ENCODE measurements at places on chromosomes 6 and 20.

DNA sequence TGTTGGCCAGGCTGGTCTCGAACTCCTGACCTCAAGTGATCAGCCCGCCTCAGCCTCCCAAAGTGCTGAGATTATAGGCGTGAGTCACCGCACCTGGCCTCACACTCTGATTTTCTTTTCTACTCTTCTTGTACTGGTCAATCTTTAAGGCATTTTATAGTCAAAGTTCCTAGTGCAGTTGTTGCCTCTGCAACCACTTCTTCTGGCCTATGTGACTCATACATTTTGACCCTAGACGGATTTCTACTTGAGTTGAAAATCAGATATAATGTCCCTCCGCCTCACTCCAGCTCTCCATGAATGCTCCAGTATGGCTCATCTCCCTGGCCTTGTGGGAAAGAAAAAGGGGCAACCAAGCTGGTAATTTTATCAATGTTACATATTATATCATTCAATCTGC lies 42.4 kb downstream of the TNFRSF21 start:
- no peak for DNase-seq

- DNase-seq = no peak
Measured at GRCh38 chr20:32485770-32486478, 99.2 kb downstream of the NOL4L start.

GRCh38 chr6:18471232-18471964 lies 84.2 kb downstream of the RNF144B start:
- DNase-seq = no peak

DNA sequence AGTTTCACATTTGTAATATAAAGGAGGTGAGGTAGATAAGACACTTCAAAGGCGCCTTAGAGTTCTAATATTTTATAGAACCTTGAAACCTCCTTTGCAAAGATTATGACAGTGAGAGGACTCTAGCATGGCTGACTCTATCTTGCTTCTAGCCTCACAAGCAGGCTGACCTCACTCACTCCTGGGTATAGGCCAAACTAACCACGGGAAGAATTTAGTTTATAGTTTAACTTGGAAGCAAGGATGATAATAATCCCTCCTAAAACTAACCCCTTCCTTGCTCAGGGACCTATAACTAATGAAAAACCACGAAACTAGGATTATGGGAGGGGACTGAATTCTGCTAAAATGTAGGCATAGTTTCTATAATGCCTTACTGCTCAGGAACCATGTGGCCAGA lies 84.3 kb downstream of the FILIP1 start:
- DNase-seq = peak; percentile 49

GRCh38 chr6:151682251-151682650 lies 125.2 kb upstream of the ESR1 start:
- DNase-seq = no peak

DNA sequence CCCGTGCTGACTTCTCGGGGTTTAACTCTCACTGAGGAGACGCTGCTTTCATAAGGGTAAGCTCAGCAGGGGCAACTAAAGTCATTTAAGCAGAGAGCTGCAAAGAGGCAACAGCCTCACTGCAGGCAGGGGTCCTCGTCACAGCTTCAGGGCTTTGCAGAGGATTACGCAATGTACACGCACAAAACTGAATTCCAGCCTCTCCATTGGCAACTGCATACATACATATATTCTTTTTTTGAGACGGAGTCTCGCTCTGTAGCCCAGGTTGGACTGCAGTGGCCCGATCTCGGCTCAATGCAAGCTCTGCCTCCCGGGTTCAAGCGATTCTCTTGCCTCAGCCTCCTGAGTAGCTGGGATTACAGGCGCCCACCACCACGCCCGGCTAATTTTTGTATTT lies 2.4 kb downstream of the GMEB2 start:
- peak; percentile 46 for DNase-seq

DNA sequence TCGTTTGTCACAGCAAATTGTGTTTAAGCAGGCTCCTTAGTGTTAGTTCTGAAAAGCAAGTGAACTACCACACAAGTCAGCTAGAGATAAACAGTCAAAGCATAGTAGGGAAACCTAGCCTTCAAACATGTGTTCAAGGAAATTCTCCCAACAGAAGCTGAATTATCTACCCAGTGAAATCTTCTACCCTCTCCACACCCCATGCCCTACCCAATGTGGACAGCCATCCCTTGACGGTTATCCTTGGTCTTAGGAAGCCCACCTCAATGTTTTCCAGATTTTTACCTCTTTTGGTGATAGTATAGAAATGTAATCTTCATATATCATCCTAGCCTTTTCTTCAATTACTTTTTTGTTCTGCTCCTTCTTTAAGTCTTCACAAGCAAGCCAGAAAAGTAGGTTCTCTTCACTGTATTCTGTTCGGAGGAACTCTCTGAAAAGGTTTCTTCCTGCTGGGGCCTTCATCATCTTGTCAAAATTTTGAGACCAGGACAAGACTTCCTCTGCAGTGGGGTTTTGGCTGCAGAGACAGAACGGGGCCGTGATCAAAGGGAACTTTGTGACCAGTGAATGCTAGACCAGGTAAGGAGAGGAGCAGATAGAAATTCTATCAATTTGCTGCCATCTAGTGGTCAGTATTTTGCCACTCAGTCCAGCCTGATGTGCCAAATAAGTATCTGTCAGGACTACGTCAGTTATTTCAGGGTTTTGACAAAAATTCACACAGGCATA lies 21.6 kb upstream of the MTRF1L start:
- peak; percentile 68 for DNase-seq

GRCh38 chr6:81786150-81786549 lies 33.7 kb upstream of the TENT5A start:
- DNase-seq = no peak

DNA sequence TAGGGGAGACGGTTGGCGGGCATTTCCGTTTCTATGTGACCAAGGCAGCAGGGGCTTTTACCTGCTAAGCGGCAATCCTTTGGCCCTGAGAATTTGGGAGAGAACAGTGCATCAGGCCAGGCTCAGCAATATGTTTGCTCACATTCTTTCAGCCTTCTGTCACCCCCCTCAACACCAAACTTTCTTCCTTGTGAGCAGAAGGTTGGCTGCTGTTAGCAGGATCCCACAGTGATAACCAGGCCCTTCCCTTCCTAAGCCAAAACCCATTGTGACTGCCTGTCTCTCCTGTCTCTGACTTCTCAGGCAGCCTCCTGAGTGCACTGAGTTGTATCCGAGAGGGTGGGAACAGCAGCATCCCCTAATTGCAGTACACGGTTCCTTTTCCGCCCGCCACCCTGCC lies 43.7 kb downstream of the STK35 start:
- no peak for DNase-seq

DNA sequence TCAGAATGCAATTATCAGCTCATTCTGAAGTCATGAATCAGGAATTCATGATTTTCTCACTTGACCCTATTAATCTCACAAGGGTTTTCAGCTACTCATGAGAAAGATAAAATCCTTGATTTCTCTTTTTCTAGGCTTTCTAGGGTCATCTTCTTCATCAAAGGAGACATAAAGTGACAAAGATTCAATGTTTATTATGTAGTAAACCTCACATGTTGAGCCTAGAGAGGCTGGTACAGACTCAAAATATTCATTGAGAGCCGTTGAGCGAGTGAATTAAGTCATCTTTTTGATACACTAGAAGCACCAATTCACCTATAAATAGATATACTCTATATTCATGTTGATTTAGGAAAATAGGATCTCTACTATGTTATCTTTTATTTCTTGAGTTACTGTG lies 104.8 kb upstream of the TRAF3IP2 start:
- no peak for DNase-seq

DNA sequence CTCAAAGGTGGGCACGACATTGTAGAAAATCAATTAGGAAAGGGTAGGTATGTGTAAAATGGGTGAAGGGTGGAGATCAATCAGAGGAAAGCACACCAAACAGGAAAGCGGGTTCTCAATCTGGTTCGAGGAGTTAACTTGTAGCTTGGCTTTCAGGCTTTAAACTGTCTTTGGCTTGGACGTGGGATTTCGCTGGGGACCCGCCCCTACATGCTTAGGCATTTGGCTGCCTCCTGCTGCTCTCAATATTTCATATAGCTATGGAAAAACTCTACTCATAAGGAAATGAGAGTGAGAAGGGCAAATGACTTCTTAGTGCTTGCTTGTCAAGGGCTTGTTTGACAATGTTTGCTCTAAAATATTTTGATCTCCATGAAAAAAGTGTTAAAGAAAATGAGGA lies 38.1 kb upstream of the PDE7B start:
- no peak for DNase-seq

DNA sequence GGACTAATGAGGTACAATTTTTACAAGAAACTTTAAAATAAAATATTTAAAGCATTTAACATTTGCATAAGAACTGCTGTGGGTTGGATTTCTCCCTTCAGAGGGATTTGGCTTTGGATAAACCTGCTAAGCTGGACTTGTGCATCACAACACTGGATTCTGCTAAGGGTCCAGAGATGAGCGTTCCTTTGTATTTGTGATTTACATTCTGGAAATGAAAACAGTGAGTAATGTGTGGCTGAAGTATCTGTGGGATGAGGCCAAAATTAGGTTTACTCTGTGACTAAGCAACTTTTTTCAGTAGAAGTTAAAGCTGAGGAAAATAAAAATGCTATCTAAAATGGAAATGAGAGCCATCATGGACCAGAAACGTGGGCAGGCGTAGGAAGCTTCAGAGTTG lies 494.3 kb downstream of the EPM2A start:
- peak; percentile 89 for DNase-seq

DNA sequence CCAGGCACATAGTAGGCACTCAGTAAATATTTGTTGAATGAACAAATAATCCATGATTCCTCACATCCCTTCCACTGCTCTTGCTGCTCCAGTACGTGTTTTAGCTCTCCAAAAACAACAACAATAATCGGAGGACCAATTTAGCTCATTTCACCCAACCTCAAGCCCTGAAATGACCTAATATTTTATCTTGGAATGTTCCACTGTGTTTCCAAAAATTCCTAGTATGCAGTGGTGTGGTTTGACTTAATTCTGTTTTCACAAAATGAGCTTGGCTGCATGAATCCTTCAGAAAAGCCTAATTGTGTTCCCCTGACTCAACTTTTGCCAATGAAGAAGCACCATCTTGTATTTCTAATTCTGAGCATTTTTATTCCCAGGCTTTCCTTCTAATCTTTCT lies 168.0 kb upstream of the PHACTR1 start:
- DNase-seq = no peak

- DNase-seq = no peak
Measured at GRCh38 chr20:58875541-58876134, 23.1 kb downstream of the GNAS start.

DNA sequence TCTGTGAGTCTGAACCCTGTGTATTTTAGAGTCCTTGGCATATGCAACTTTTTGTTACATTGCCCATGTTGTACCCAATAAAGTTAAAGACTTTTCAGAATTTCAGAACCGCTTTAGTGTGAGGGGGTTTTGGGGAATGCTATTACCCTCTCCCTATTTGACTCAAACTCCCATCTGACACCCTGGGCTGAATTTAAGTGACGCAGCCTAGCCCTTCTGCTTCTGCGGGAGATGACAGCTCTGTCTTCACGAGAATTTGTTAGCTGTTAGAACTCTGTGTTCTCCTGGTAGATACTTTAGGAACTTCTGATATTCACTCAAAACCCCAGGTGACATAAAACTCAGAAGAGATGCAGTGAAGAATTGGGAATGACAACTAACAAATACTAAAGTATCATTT lies 500.6 kb upstream of the ID4 start:
- DNase-seq = no peak

- no peak for DNase-seq
Measured at GRCh38 chr20:58553166-58553696, 38.0 kb upstream of the APCDD1L start.

DNA sequence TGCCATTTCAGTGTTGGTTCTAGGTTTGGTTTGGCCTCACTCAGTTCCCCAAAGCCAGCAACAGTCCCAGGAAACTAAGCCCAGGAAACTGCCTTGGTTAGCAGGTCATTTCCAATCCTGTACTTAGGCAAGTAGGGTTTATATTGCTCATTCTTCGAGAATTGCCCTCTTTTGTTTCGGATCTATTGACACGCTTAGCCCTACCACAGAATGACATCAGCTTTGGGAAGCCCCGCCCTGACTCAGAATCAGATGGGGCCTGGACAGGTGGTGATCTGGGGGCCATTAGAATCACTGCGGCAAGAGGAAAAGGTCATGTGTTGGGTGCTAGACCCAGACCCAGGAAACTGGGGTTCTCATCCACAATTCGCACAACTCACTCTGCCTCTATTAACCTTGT lies 578.2 kb downstream of the QKI start:
- DNase-seq = no peak

DNA sequence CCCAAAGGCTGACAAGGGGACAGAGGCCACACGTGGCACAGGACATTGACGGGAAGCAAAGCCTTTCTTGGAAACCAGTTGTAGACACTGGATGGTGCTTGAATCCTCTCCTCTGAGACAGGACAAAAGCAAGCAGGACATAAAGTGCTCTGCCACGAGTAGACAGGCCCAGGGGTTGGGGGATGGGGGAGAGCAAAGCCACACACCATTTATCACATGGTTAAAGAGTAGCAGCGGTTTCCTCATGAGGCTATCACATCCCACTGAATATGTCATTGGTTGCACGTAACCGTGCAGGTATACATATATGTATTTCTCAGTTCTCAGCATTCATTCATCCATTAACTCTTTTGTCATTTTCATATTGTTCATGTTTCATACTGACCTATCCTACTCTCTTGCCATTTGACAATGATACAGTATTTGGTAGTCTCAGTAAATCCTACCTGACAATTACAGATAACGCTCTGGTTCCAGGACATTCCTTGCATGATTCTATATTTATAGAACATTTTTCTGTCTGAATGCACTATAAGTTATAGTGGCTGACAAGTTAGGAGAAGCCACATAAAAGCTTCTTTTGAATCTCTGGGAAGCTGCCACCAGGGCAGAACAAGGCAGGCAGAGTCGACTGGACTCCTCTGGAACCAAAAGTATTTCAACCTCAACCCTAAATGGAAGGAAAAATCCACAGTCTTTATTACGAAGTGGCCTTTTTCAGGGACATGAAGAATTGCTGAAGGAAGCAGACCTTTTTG lies 23.5 kb downstream of the METTL24 start:
- no peak for DNase-seq

GRCh38 chr6:161449521-161449920 lies 175.7 kb upstream of the AGPAT4 start:
- DNase-seq = no peak

DNA sequence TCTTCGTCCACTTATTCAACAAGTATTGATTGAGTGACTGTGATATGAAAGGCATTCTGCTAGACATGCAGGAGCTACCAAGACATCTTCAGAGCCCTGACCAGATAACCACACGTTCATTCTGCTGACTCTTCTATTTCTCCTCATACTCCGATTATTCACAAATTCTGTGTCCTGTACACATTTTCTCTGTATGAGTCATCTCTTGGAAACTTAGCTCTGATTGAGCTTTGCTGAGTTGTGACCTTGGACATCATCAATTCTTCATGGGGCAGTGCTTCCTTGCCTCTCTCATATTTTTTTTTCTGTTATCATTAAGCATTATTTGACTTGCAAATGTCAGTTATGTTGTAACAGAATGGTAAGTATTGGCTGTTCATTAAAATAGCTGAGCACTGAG lies 351.6 kb upstream of the CNR1 start:
- peak; percentile 24 for DNase-seq

DNA sequence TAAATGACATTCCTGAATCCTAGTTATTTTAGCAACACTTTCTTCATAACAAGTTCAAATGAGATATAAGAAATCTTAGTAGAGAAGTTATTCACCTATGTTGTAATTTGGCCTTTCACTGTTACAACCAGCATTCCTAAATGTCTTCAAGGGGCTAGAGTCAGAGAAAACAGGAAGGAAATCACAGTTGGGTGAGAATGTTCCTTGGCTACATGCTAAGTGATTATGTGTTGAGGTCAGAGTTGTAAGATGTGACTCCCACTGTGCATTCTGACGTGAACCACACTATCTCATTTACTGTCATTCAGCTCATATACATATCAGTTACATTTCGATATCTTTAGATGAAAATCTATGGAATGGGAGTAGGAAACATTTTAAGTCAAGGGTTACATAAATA lies 51.0 kb upstream of the MLIP start:
- DNase-seq = peak; percentile 18

Measured in fibroblast of mammary gland (primary cell).